ENCODE measurements at places on chromosomes 3 and 15. TPM values are rescaled to one million over a fixed set of nuclear protein-coding genes. Genes with fewer than 3 reads are reported as not detected.

The CA12 gene
- total RNA-seq: 5.2 TPM

The IL17RB gene
- total RNA-seq: not detected

The STRIT1 gene
- total RNA-seq: not detected

The SEC22C gene
- 90.2 TPM for total RNA-seq

The ALPK3 gene
- total RNA-seq: 33.5 TPM

The LSMEM2 gene
- not detected for total RNA-seq

The CCDC13 gene
- total RNA-seq: 0.77 TPM

The SLC26A6 gene
- total RNA-seq: 19.6 TPM

The GPR156 gene
- 1.5 TPM for total RNA-seq

The TGM5 gene
- 0.64 TPM for total RNA-seq

The NCBP2 gene
- 79.4 TPM for total RNA-seq

The ARHGAP31 gene
- 7.7 TPM for total RNA-seq

The LACTB gene
- total RNA-seq: 33.7 TPM

The KNG1 gene
- not detected for total RNA-seq

The ALS2CL gene
- 0.96 TPM for total RNA-seq
